ENCODE measurements at places on chromosomes 7 and 10.
A peak's percentile ranks its signal among the peaks of the same experiment; 100 is the strongest.

GRCh38 chr7:93894966-93895640, 4.5 kb upstream of the TFPI2 start:
- no peak for DNase-seq

- DNase-seq, result no peak
These were observed 20.6 kb downstream of the IMPDH1 start for GRCh38 chr7:128389085-128389617.

GRCh38 chr7:47392241-47392759, 189.6 kb downstream of the TNS3 start:
- no peak for DNase-seq

DNA sequence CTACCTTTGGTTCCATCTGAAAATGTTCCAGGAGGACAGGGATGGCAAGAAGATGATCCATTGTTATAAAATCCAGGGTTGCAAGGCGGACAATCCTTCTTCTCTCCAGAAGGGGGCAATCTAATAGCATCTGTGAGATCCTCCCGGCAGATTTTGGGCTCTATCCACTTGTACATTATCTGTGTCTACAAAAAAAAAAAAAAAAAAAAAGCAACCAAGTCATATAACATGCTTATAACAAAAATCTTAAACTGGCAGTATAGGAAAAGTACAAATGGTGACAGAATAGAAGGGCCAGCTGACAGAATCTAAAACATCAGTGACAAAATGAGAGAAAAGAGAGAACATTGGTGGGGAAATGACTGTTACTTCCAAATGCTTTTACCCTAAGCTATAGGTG, 132.7 kb downstream of the ELAPOR2 start:
- no peak for DNase-seq

DNA sequence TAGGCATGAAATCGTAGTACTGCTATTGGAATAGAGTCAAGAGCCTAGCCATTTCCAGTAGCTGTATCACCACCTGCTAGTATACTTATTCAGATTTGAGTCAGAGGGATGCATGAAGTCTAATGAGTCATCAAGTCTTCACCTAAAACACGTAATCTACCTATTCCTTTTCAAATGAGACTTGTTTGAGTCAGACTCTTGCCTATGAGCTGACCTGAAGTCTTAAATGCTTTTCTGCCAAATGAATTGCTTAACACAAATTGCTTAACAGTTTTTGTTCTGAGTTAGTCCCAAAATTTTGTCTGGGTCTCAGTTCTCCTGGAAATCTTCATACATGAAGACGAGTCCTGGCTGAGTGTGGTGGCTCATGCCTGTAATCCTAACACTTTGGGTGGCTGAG, 165.2 kb downstream of the GNAT3 start:
- DNase-seq, result no peak

DNA sequence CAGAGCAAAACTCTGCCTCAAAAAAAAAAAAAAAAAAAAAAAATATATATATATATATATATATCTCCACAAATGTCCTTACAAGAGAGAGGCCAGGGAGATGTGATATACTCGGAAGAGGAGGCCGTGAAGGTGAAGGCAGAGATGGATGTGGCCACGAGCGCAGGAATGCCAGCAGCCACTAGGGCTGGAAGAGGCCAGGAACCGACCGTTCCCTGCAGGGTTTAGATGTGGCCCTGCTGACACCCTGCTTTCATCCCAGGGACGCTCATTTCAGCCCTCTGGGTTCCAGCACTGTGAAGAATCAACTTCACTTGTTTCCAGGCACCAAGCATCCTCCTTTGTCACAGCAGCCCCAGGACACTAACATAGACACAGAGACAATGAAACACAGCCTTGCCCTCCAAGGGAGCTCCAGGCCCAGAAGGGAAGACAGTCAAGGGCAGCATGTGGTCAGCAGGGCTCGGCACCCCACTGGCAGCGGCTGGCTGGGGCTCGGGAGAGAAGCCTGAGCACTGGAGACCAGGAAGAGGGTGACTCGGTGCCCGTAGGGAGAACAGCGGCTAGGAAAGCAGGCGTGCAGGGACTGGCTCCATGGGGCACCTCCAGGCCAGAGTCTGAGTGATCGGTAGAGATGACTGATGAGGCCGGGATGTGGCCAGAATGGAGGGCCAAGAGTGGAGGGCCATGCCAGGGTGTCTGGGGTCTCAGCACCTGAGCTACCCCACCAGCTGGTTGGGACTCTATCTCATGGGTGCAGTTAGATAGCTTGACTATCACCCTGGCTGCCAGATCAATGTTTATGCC, 7.6 kb downstream of the WDR86 start:
- no peak for DNase-seq

GRCh38 chr7:65554-65953, 126.8 kb upstream of the FAM20C start:
- DNase-seq, result no peak

GRCh38 chr7:22444181-22444971, 55.6 kb downstream of the STEAP1B start:
- DNase-seq, result no peak

DNA sequence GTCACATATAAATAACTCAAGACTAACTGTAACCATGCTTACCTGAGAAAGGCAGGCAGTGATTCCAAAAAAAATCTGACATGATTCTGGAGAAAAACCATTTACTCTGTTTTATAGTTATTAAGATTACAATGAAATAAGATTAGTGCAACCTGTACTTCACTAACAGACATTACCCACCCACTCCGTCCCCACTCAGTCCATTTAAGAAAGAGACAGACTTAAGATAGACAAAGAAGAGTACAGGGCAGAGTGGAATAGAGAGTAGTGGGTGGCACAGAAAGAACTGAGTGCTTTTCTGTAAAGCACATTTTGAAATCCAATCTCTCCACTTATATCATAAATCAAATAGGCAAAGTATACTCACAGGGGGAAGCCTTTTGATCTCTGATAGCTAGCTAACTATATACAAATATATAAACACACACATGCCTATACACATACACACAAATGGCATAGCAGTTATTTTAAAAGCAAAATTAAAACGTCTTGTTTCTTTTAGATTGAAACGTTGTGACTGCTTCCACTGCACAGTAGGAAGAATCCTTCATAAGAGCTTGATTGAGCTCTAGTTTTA, 11.9 kb downstream of the PAXIP1 start:
- DNase-seq, result no peak

GRCh38 chr10:109029870-109030269, 893.4 kb downstream of the XPNPEP1 start:
- DNase-seq, result no peak

GRCh38 chr10:129800796-129801340, 163.2 kb downstream of the EBF3 start:
- DNase-seq, result no peak

GRCh38 chr7:74453322-74454011, at the start of gene GTF2IRD1:
Gene GTF2IRD1 (plus strand): TSS chr7:74453906. CDS start chr7:74508081, 54,175 bp downstream.
- peak; percentile 27 for DNase-seq

- no peak for DNase-seq
These were observed 28.9 kb upstream of the STK17A start for GRCh38 chr7:43553999-43554398.

DNA sequence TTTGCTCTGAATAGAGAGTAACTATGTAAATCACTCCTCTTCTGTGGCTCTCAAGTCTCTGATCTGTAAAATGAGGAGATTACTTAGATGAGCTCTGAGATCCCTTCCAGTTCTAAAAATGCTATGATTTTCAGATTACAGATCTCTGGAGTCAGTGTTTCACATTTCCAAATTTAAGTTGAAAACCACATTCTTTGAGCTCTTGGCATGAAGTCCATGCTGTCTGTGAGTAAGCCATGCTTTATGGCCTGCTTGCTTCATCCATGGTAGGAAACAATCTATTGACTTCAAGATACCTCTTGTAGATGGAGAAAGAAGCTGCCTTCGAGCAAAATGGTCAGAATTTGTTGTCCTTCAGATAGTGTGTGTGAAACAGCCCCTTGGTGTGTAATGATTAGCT, 64.9 kb downstream of the CELF2 start:
- DNase-seq, result no peak

DNA sequence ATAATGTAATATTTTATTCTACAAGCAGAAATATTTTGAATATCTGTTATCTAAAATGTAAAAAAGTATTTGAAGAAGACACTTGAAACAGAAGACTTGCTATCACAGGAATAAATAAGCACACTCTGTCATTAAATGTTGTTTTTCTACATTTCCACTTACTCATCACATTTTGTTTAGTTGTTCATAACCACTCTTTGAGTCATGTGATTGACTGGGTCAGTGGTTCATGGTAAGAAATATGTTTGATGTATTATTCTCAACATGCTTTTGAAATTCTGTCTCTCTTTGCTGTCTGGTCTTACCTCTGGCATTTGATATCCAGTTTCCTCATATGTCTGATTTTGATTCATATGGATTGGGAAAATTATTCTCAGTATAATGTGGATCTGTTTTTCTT, 171.8 kb downstream of the SUGCT start:
- DNase-seq, result no peak

DNA sequence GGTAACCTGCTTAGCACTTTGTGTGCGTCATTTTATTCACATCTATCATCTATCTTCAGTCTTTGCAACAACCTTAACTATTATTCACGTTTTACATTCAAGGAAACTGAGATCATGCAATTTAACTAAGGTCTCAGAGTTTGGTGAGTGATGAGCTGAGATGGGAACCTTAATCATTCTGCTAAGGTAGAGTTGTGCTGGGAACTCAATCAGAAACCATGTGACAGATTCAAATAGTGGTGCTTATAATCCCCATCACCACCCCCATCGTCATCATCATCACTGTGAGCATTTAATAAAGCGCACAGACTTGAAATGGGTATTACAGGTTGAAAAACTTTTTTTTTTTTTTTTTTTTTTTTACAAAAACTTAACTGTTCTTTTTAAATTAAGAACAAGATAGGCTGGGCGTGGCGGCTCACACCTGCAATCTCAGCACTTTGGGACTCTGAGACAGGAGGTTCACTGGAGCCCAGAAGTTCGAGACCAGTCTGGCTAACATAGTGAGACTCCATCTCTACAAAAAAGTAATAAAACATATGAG, 160.9 kb downstream of the PIP4K2A start:
- DNase-seq, result no peak

DNA sequence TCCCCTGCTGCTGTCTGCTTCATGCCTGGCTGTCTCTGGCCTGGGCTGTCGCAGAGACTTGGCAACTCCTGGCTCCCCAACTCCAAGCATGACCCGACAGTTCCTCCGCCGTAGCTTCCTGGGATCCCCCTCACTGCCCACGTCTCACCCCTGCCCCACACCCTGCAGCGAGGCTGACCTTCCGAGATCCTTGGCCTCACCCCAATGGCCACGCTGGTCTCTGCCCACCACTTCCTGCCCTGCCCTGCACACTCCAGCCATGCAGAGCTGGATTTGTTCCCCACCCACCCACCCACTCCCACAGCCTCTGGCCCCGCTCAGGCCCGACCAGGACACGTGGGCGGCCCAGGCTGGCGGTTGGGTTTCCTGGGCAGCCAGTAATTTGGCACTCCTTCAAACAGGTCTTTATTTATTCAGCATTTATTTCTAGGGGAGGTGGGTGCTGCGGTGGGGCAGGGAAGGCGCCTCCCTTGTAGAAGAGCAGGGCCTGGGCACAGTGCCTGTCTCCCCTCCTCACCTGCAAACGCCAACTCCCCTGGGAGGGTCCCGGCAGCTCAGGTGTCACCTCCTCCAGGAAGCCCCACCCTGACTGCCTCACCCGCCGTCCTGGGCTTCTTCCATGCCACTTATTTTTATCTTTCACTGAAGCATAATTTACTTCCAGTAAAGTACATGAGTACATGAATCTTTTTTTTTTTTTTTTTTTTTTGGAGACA, 25.5 kb downstream of the GTF2IRD1 start:
- peak; percentile 75 for DNase-seq

DNA sequence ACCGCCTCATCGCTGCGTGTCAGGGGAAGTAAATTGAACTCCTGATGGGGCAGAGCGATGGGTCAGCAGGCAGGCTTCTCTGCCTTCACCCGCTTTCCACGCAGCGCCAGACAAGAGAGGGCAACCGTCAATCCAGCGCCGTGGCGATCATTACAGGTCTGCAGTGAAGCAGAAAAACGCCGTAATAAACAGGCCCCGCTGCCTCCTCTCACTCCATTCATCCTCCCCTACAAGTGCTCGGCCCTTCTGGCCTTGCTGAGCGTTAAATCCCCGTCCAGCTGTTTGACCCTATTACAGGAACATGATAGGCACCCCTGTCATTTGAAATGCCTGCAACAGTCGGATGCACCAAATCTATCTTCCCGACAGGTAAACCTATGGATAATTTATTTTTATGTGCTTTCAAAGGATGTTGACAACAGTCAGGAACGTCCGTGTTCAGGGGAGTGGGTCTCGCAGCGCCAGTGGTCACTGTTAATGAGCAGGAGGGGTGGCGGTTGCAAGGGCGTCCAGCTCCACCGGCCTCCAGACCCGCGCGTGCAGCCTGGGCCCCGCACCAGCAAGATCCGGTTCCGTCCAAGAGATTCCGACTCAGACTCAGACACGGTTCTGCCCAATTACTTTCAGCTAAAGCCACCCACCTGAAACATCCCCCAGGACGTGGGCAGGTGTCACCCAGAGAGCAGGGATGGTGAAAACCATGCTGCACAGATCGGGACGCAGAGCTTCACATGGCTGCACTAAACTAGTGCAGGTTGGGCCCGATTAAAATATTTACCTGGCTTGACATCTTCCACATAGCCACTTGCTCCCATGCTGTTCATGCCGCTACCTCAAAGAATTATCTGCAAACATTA, 508.0 kb upstream of the MGMT start:
- no peak for DNase-seq

- DNase-seq, result no peak
These were observed 124.8 kb downstream of the PHTF2 start for GRCh38 chr7:77923419-77923818.

GRCh38 chr7:113698556-113699220, 220.1 kb downstream of the PPP1R3A start:
- DNase-seq, result no peak

DNA sequence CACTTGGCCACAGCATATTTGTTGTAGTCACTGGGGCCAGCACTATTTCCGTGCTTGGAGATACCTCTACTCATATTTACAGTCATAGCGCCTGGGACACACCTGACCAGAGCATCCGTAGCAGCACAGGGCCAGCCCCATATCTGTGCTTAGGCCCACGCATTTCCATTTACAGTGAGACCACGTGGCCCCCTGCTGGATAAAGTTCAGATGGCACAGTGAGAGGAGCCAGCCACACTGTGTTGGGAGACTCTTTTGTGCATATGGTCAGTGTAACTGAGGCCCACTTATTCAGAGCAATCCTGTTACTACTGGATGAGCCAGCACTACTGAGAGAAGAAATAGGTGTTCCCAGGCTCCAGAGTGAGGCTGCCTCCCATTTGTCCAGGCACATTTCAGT, 455.3 kb downstream of the REEP3 start:
- DNase-seq, result no peak

DNA sequence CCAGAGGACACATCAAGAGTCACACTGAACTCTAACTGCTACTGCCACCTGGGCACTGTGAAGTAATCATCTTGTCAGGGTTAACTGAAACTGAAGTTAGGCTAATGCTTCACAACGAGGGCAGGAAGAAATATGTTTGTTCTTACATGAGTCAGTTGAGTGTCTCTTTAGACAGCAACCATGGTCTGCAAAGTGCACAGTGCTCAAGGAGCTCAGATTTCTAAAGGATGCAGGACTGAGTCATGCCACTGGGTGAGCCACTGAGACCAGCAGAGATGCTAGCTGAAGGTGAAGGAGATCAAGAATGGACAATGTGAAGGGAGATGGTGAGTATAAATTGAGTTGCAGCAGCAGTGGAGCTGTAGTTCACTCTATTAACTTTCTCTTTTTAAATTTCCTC, 76.0 kb upstream of the CTTNBP2 start:
- no peak for DNase-seq

- DNase-seq, result no peak
These were observed 23.1 kb downstream of the CNPY1 start for GRCh38 chr7:155523168-155523675.

GRCh38 chr10:89283936-89284475, 17.8 kb upstream of the IFIT2 start:
- DNase-seq, result no peak
